ENCODE measurements at places on chromosomes 4 and X. TPM values are rescaled to one million over a fixed set of nuclear protein-coding genes. Genes with fewer than 3 reads are reported as not detected.

CT45A10 gene
- not detected for total RNA-seq

- H3K4me1 ChIP-seq, result peaks cover 24% of the 10 kb centered on the region
- H3K4me3 ChIP-seq, result no peak overlapping the region
- no peak for DNase-seq
- H3K36me3 ChIP-seq, result no peaks in the 10 kb centered on the region
- H3K27ac ChIP-seq, result peak overlapping the region; percentile 67
Measured at GRCh38 chr4:122854447-122855352, 28.1 kb downstream of the FGF2 start.

- DNase-seq, result no peak
- H3K36me3 ChIP-seq, result no peaks in the 10 kb centered on the region
- H3K27me3 ChIP-seq, result no peaks in the 10 kb centered on the region
- H3K27ac ChIP-seq, result no peak overlapping the region
Measured at GRCh38 chrX:17633546-17633945, 103.7 kb upstream of the SCML1 start.

DNA sequence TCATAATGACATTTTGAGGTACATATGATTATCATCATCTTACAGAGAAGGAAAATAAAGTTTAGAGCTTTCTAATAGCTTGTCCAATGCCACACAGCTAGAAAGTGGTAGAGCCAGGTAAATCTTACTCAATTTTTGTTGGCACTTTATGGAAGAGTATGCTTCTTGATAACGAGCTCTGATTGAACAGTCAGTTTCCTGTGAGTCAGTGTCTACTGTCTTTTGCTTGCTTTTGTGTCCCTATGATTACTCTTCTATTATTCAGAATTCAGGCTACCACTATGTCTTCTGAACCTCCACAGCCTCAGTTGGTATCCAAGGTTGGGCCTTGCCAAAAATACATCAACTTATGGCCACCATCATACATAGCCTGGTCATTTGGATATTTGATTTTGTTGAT is 2.6 kb downstream of the FAAH2 start:
- no peak overlapping the region for H3K4me3 ChIP-seq
- no peaks in the 10 kb centered on the region for H3K4me1 ChIP-seq
- DNase-seq, result no peak
- no peaks in the 10 kb centered on the region for H3K36me3 ChIP-seq

PDZD4 gene
- total RNA-seq, result 6.6 TPM

- H3K27me3 ChIP-seq, result no peaks in the 10 kb centered on the region
- DNase-seq, result no peak
- no peaks in the 10 kb centered on the region for H3K36me3 ChIP-seq
- H3K4me1 ChIP-seq, result no peaks in the 10 kb centered on the region
- H3K27ac ChIP-seq, result no peak overlapping the region
- H3K4me3 ChIP-seq, result no peak overlapping the region
Measured at GRCh38 chr4:174592985-174593335, 70.7 kb upstream of the HPGD start.

GRCh38 chrX:33210156-33210555 is 1.2 kb downstream of the DMD start:
- peak overlapping the region; percentile 14 for H3K4me3 ChIP-seq
- H3K27ac ChIP-seq, result peak overlapping the region; percentile 72
- DNase-seq, result no peak
- H3K36me3 ChIP-seq, result no peaks in the 10 kb centered on the region
- no peaks in the 10 kb centered on the region for H3K27me3 ChIP-seq

DNA sequence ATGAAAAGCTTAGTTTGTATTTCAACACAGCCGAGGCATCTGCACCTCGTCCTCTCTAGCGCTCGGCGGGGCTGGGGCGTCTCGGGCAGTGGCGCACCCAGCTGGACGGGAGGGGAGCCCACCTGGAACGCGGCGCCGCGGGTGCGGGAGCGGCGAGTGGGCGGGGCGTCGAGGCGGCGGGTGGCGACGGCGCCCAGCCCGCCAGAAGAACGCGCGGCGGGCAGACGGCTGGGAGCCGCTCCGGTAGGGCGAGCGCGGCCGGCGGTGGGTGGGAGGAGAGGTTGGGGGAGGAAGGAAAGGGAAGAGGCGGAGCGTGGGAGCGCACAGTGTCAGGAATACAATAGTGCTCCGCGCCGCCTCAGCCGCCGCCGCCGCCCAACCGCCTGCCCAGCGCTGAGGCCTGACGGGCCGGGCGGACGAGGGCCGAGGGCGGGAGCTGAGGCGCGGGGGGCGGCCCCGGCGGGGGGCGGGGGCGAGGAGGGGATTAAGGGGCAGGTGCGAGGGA is at the start of gene JADE3:
JADE3 (plus strand) TSS at position 324 of the 505 bp plus-strand sequence. CDS start 72,474 bp downstream, outside the sequence.
- no peaks in the 10 kb centered on the region for H3K36me3 ChIP-seq
- no peaks in the 10 kb centered on the region for H3K4me1 ChIP-seq
- H3K4me3 ChIP-seq, result peak within 1 kb of the TSS; percentile 86
- peak within 1 kb of the TSS; percentile 80 for H3K27ac ChIP-seq

DNA sequence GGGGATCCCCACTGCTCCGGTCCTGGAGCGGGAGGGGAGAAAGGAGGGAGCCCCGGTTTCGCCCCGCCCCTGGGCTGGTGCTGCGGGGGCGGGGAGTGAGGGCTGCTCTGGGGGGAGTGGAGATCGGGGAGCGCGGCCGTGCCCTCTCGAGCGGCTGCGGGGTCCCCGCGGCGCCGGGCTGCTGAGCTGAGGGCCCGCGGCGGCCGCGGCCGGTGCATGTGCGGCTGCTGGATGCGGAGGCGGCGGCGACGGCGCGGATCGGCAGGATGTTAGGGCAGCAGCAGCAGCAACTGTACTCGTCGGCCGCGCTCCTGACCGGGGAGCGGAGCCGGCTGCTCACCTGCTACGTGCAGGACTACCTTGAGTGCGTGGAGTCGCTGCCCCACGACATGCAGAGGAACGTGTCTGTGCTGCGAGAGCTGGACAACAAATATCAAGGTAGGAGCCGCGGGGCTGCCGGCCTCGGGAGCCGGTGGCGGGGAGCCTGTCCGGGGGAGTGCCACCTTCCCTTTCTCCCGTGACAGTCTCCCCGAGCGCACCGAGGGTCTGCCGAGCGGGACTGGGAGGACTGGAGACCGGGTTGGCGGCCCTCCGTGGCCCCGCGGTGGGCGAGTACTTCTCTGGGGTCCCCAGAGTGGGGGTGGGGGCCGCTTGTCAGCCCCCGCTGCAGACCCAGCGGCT is at the start of gene ING2:
ING2 (plus strand) TSS at position 129 of the 681 bp plus-strand sequence; CDS start at position 267, 138 bp downstream.
- peak within 1 kb of the TSS; percentile 91 for H3K4me3 ChIP-seq
- DNase-seq, result no peak
- H3K4me1 ChIP-seq, result peaks cover 36% of the 10 kb centered on the region
- peak within 1 kb of the TSS; percentile 93 for H3K27ac ChIP-seq
- no peaks in the 10 kb centered on the region for H3K27me3 ChIP-seq
- H3K36me3 ChIP-seq, result no peaks in the 10 kb centered on the region

GRCh38 chrX:129768586-129769466 is 10.9 kb upstream of the SASH3 start:
- H3K36me3 ChIP-seq, result no peaks in the 10 kb centered on the region
- H3K27me3 ChIP-seq, result no peaks in the 10 kb centered on the region
- no peak for DNase-seq

ARHGAP36 gene
- not detected for total RNA-seq

ZMAT1 gene
- total RNA-seq, result 18.7 TPM

GRCh38 chrX:33784548-33784947 is 347.6 kb downstream of the FAM47A start:
- no peak overlapping the region for H3K4me3 ChIP-seq
- no peak overlapping the region for H3K27ac ChIP-seq
- no peaks in the 10 kb centered on the region for H3K27me3 ChIP-seq
- H3K4me1 ChIP-seq, result no peaks in the 10 kb centered on the region
- DNase-seq, result no peak
- no peaks in the 10 kb centered on the region for H3K36me3 ChIP-seq

AMER1 gene
- 6.0 TPM for total RNA-seq

VEGFC gene
- total RNA-seq, result 2.2 TPM

GRCh38 chrX:39767446-39767845 is 330.3 kb downstream of the BCOR start:
- H3K27me3 ChIP-seq, result no peaks in the 10 kb centered on the region
- H3K27ac ChIP-seq, result peak overlapping the region; percentile 17
- H3K4me1 ChIP-seq, result no peaks in the 10 kb centered on the region
- no peaks in the 10 kb centered on the region for H3K36me3 ChIP-seq

DNA sequence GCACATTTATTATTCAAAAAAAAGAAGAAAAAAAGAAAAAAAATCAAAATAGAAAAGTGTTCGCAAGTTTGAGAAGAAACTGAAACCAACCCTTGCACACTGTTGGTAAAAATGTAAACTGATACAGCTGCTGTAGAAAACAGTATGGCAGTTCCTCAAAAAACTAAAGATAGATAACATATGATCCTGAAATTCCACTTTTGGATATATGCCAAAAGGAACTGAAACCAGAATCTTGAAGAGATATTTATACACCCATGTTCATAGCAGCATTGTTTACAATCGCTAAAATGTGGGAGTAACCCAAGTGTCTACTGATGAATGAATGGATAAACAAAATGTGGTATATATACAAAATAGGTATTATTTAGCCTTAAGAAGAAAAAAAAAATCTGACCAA is 155.4 kb downstream of the TBCK start:
- peaks cover 13% of the 10 kb centered on the region for H3K36me3 ChIP-seq
- DNase-seq, result no peak

RPGR gene
- 16.1 TPM for total RNA-seq

- H3K36me3 ChIP-seq, result no peaks in the 10 kb centered on the region
- H3K4me3 ChIP-seq, result no peak overlapping the region
- no peak for DNase-seq
- H3K4me1 ChIP-seq, result no peaks in the 10 kb centered on the region
- H3K27ac ChIP-seq, result no peak overlapping the region
Measured at GRCh38 chr4:13986548-13986947, 359.0 kb upstream of the BOD1L1 start.

GRCh38 chr4:42396752-42397634 is at the start of gene SHISA3:
Gene SHISA3 (plus strand): TSS chr4:42397488. CDS start chr4:42398057, 569 bp downstream.
- peaks cover 78% of the 10 kb centered on the region for H3K27me3 ChIP-seq
- H3K4me3 ChIP-seq, result peak within 1 kb of the TSS; percentile 61
- peak; percentile 9 for DNase-seq
- peaks cover 3% of the 10 kb centered on the region for H3K4me1 ChIP-seq

SLC9B1 gene
- total RNA-seq, result 0.79 TPM

NEUROG2 gene
- not detected for total RNA-seq

DNA sequence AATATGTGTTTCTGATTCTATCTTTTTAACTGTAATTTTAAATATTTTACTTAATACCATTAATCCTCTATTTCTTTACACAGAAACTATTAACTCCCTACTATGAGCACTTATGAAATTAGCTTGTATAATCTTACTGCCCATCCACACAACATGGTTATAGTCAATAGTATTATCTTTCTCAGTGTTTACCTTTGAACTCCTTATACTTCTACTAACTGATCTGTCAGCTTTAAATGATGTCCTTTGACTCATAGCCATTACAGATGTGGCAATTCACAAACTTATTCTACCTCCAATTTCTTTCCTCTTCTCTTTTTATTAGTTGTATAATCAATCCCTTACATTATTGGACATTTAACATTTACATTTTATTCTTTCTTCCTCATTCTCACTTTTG is 5.5 kb downstream of the SEC31A start:
- H3K4me1 ChIP-seq, result peaks cover 53% of the 10 kb centered on the region
- no peaks in the 10 kb centered on the region for H3K36me3 ChIP-seq
- no peak overlapping the region for H3K27ac ChIP-seq
- DNase-seq, result no peak

DNA sequence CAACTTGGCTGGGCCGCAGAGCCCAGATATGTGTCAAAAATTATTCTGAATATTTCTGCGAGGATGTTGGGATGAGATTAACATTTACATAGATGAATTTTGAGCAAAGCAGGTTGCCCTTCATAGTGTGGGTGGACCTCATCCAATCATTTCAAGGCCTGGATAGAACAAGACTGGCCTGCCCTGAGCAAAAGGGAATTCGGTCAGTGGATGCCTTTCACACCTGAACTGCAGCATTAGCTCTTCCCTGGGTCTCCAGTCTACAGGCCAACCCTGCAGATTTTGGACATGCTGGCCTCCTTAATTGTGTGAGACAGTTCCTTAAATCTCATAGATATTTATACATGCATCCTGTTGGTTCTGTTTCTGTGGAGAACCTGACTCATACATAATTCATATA is 32.4 kb upstream of the SLC10A4 start:
- H3K4me3 ChIP-seq, result no peak overlapping the region
- no peaks in the 10 kb centered on the region for H3K36me3 ChIP-seq
- DNase-seq, result no peak
- no peak overlapping the region for H3K27ac ChIP-seq
- no peaks in the 10 kb centered on the region for H3K4me1 ChIP-seq

GRCh38 chrX:100931218-100931924 is 2.7 kb upstream of the XKRX start:
- no peak for DNase-seq
- H3K36me3 ChIP-seq, result no peaks in the 10 kb centered on the region
- no peaks in the 10 kb centered on the region for H3K27me3 ChIP-seq
- no peaks in the 10 kb centered on the region for H3K4me1 ChIP-seq

- H3K27ac ChIP-seq, result no peak overlapping the region
- H3K4me3 ChIP-seq, result no peak overlapping the region
- no peak for DNase-seq
- no peaks in the 10 kb centered on the region for H3K4me1 ChIP-seq
- H3K27me3 ChIP-seq, result no peaks in the 10 kb centered on the region
Measured at GRCh38 chr4:89598602-89599001, 238.4 kb downstream of the SNCA start.

GRCh38 chr4:150072471-150072870 is 5.8 kb upstream of the DCLK2 start:
- H3K27me3 ChIP-seq, result no peaks in the 10 kb centered on the region
- H3K27ac ChIP-seq, result no peak overlapping the region
- DNase-seq, result no peak
- no peak overlapping the region for H3K4me3 ChIP-seq
- H3K36me3 ChIP-seq, result no peaks in the 10 kb centered on the region

DNA sequence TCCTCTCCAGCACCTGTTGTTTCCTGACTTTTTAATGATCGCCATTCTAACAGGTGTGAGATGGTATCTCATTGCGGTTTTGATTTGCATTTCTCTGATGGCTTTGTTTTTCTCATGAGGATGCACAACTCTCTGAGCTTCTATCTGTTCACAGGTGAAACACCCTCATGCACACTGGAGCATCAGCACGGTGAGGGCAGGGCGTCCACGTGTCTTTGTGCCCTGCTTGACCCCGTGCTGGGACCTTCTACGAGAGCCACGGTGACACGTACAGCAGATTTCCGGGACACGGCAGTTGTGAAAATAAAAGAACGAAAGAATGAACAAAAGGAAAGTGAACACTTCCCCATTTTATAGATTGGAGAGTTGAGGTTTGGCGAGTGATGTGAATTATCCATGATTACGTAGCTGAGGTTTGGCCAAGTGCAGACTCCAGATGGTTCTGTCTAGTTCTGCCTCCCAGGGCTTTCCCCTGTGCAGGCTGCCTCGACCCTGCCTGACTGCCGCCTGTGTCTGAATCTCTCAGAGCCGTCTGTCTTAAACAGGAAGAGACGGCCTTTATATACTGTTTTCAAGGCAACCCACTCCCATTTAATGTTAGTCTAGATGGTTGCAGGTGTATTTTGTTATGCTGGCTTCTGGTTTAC is 67.8 kb upstream of the SORBS2 start:
- no peaks in the 10 kb centered on the region for H3K27me3 ChIP-seq
- H3K4me1 ChIP-seq, result no peaks in the 10 kb centered on the region
- H3K4me3 ChIP-seq, result no peak overlapping the region

MAOB gene
- total RNA-seq, result 8.6 TPM

- no peaks in the 10 kb centered on the region for H3K27me3 ChIP-seq
- H3K27ac ChIP-seq, result no peak overlapping the region
- no peaks in the 10 kb centered on the region for H3K4me1 ChIP-seq
- H3K4me3 ChIP-seq, result no peak overlapping the region
- no peaks in the 10 kb centered on the region for H3K36me3 ChIP-seq
Measured at GRCh38 chr4:40124690-40125089, 68.0 kb downstream of the N4BP2 start.

All from transverse colon (tissue), 4 donors.